ENCODE measurements at places on chromosomes 6 and 20. TPM values are rescaled to one million over a fixed set of nuclear protein-coding genes. Genes with fewer than 3 reads are reported as not detected.

ABHD16B gene
- not detected for total RNA-seq

ZNF334 gene
- 1.3 TPM for total RNA-seq

TUBB2B gene
- 2.4 TPM for total RNA-seq

SEMG1 gene
- not detected for total RNA-seq

VSX1 gene
- total RNA-seq, result not detected

STMND1 gene
- not detected for total RNA-seq

DNA sequence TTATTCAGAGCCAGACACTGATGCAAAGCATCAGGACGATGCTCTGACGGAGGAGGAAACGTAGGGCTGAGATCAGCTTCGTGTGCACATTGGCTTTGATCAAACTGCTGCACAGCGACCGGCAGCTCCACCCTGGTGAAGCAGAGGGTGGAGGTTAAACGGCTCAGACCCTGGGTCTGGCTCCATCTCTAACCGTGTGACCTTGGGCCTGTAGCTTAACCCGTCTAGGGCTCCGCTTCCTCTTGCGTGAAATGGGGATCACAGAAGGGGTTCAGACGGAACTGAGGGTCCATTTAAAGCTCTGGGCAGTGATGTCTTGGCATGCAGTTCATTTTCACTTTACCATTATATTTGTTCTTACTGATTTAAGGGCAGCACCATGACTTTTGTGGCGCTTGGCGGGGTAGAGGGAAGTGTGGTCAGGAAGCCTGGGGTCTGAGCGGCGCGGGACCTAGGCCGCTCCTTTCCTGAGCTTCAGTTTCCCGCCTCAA is 644 bp downstream of the RBL1 start:
- peak overlapping the region; percentile 72 for H3K4me3 ChIP-seq
- DNase-seq, result no peak
- peak overlapping the region; percentile 75 for H3K27ac ChIP-seq

DNA sequence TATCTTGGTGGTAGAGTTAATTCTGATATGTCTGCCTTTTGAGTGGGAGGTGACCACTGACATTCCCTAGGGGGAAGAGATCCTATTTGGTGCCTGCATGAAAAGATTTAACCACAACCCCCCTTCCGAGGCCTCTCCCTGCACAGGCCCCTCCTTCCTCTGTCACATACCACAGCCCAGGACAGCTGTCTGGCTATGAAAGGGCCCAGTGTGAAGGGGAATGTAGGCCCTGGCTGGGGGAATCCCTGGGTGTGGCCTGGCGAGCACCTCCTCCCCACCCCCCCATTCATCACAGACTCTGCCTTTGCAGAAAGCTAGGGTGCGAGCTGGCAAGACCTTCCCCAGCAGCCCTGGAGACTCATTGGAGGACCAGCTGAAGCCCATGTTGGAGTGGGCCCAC is 27.4 kb upstream of the MAPRE1 start:
- H3K27me3 ChIP-seq, result no peaks in the 10 kb centered on the region
- DNase-seq, result no peak
- H3K36me3 ChIP-seq, result no peaks in the 10 kb centered on the region

GRCh38 chr6:15994814-15995459 is 133.9 kb upstream of the MYLIP start:
- no peaks in the 10 kb centered on the region for H3K27me3 ChIP-seq
- H3K4me1 ChIP-seq, result peaks cover 5% of the 10 kb centered on the region
- no peak overlapping the region for H3K4me3 ChIP-seq
- no peak for DNase-seq

GRCh38 chr20:836190-836589 is 2.7 kb downstream of the FAM110A start:
- no peaks in the 10 kb centered on the region for H3K27me3 ChIP-seq
- H3K36me3 ChIP-seq, result no peaks in the 10 kb centered on the region
- H3K27ac ChIP-seq, result peak overlapping the region; percentile 15
- no peak for DNase-seq
- H3K4me3 ChIP-seq, result no peak overlapping the region

GRCh38 chr6:35190306-35190705 is 23.4 kb upstream of the SCUBE3 start:
- no peaks in the 10 kb centered on the region for H3K27me3 ChIP-seq
- no peak overlapping the region for H3K27ac ChIP-seq
- H3K4me1 ChIP-seq, result no peaks in the 10 kb centered on the region
- H3K4me3 ChIP-seq, result no peak overlapping the region
- H3K36me3 ChIP-seq, result no peaks in the 10 kb centered on the region
- DNase-seq, result no peak

GRCh38 chr6:63289269-63289872 is 30.4 kb downstream of the LGSN start:
- no peak for DNase-seq
- H3K27ac ChIP-seq, result no peak overlapping the region
- H3K4me1 ChIP-seq, result no peaks in the 10 kb centered on the region

DNA sequence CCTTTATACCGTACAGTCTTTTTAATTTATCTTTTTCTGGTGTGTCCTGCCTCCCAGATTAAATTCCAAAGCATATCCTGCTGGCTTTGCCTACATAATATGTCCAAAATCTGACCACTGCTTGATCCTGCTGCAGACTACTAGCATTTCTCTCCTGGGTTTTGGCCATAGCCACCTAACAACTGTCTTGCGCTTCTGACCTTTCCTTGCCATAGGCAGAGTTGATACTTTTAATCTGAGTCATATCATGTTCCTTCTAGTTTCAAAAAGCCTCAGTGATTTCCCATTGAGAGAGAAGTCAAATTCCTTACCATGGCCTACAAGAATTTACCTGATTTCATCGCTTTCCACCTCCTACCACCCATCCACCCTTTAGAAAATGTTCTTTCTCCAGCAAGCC is 104.8 kb downstream of the BCKDHB start:
- H3K4me3 ChIP-seq, result no peak overlapping the region
- DNase-seq, result no peak
- H3K4me1 ChIP-seq, result no peaks in the 10 kb centered on the region
- no peaks in the 10 kb centered on the region for H3K36me3 ChIP-seq
- H3K27ac ChIP-seq, result no peak overlapping the region
- H3K27me3 ChIP-seq, result no peaks in the 10 kb centered on the region

- no peaks in the 10 kb centered on the region for H3K36me3 ChIP-seq
- no peaks in the 10 kb centered on the region for H3K4me1 ChIP-seq
- H3K4me3 ChIP-seq, result no peak overlapping the region
- no peak overlapping the region for H3K27ac ChIP-seq
- no peaks in the 10 kb centered on the region for H3K27me3 ChIP-seq
Measured at GRCh38 chr6:164142322-164142721, 727.8 kb downstream of the QKI start.

DNA sequence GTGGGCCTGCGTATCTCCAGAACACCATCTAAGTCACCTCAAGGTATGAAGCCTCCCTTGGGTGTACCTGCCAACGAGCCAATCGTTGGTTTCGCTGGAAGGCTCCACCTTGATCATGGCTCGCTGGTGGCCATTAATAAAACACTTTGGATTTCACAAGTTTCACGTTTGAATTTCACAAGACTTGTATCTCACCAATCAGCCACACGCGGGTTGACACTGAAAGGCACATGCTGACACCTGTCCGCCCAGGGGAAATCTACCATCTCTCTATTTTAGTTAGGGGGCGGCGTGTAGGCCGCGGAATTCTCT is 586 bp upstream of the HMGA1 start:
- peaks cover 25% of the 10 kb centered on the region for H3K4me1 ChIP-seq
- no peaks in the 10 kb centered on the region for H3K36me3 ChIP-seq
- H3K4me3 ChIP-seq, result peak overlapping the region; percentile 83
- peak overlapping the region; percentile 95 for H3K27ac ChIP-seq
- DNase-seq, result no peak

DNA sequence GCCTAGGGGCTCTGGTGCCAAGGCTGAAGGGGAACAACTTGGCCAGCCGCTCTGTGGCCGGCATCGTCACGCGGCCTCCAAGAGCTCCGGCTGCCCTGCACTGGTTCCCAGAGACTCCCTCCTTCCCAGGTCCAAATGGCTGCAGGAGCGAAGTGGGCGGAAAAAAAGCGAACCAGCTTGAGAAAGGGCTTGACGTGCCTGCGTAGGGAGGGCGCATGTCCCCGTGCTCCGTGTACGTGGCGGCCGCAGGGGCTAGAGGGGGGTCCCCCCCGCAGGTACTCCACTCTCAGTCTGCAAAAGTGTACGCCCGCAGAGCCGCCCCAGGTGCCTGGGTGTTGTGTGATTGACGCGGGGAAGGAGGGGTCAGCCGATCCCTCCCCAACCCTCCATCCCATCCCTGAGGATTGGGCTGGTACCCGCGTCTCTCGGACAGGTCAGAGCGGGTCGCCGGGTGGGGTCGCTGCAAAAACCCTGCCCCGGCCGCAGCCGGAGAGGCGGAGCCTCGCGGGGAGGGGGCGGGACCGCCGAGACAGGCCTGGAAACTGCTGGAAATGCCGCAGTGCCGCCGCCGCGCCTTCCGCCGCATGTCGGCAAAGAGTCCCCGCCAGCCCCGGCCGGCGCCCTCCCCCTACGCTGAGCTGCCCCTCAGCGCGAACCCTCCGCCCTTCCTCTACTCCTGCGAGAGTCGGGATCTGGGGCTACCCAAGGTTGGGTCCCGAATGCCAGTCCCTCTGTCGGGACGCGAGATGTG is 814 bp upstream of the HSP90AB1 start:
- H3K27me3 ChIP-seq, result no peaks in the 10 kb centered on the region
- peak; percentile 88 for DNase-seq
- peaks cover 35% of the 10 kb centered on the region for H3K4me1 ChIP-seq
- H3K4me3 ChIP-seq, result peak overlapping the region; percentile 92

DNA sequence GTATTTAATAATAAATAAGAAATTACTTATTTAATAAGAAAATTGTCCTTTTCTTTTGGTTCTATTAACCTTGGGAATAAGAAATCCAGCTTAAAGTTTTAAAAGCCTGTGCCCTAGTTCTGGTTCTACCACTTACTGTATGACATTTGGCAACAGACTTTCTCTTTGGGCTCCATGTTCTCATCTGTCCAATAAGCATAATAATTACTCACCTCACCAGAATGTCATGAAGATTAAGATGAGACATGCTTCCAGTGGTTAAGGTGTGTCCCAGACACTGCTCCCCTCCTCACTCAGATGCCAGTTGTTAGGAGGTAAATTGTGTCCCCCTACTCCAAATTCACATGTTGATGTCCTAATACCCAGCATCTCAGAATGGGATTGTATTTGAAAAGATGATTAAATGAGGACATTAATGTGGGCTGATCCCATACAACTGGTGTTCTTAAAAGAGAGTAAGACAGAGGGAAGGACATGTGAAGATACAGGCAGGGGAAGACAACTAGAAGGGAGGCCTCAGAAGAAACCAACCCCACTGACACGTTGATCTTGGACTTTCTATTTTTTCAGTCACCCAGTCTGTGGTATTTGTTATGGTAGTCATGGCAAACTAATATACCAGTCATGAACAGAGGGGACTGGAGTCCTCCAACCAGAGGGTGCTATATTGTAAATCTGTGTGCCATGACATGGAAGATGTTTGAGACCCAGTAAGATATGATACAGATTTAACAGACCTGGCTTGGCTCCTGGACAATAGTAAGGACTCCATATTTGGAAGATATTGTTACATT is 6.4 kb upstream of the MICAL1 start:
- H3K4me1 ChIP-seq, result no peaks in the 10 kb centered on the region
- H3K27me3 ChIP-seq, result no peaks in the 10 kb centered on the region
- no peak overlapping the region for H3K27ac ChIP-seq

DNA sequence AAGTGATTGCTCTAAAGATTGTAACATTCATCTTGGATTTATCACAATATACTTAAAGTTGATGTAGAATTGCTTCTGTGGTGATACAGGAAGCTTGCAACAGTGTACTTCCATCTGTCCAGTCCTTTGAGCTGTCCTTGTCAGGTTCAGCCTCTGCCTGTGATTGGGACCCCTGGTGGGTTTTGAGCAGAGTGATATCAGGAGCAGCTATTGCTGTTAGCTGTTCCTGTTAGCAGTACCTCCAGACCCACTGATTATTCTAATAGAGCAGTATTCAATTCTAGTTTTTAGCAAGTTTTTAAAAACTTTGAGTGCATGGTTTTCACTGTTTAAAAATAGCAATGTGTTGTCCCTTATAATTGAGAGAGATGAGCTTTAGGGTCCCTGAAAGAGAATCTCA is 48.8 kb downstream of the TULP4 start:
- no peaks in the 10 kb centered on the region for H3K4me1 ChIP-seq
- no peak overlapping the region for H3K4me3 ChIP-seq
- no peak for DNase-seq
- no peaks in the 10 kb centered on the region for H3K27me3 ChIP-seq
- H3K36me3 ChIP-seq, result no peaks in the 10 kb centered on the region
- no peak overlapping the region for H3K27ac ChIP-seq

DNA sequence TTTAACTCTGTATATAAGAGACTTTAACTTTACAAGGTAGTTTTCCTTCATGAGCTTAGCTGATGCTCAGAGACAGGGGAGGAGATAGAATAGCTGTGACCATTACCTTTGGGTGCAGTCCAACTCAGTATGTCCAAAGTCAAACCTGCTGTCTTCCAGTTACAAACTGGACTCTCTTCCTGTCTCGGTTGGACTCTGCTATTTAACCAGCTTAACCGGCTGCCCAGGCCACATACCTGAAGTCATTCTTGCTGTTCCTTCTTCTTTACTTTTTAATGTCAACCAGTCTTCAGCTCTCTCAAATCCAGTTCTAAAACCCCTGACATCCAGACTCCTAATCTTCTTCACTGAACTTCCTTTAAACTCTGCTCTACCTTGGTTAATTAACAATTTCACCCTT is 138.3 kb upstream of the TSHZ2 start:
- H3K36me3 ChIP-seq, result no peaks in the 10 kb centered on the region
- no peaks in the 10 kb centered on the region for H3K27me3 ChIP-seq
- no peak overlapping the region for H3K4me3 ChIP-seq
- no peak for DNase-seq
- H3K4me1 ChIP-seq, result no peaks in the 10 kb centered on the region

- peak overlapping the region; percentile 87 for H3K27ac ChIP-seq
- no peaks in the 10 kb centered on the region for H3K4me1 ChIP-seq
- DNase-seq, result peak; percentile 98
- H3K36me3 ChIP-seq, result no peaks in the 10 kb centered on the region
- H3K27me3 ChIP-seq, result no peaks in the 10 kb centered on the region
- no peak overlapping the region for H3K4me3 ChIP-seq
Measured at GRCh38 chr6:4358414-4359107, 223.2 kb upstream of the ECI2 start.

DNA sequence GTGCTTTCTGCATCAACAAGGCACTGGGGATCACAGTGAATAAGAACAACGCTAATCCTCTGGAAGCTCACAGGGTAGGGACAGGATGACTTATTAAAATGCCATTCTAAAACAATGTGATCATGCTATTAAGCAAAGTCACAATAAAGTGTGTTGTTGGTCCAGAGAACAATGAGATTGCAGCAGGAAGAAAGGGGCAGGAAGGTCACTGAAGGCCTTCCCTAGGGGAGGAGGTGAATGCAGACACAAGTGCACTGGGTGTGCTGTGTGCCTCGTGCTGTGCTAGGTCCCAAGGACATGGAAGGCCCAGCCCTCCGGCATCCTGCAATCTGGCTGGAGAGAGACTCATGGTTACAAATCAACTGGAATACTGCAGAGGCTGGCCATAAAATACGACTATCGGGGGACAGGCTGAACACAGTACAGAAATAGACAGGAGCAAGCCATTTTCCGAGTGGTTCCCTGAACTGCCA is 55.7 kb downstream of the LYRM4 start:
- H3K4me3 ChIP-seq, result no peak overlapping the region
- no peak for DNase-seq
- H3K4me1 ChIP-seq, result peaks cover 72% of the 10 kb centered on the region
- peak overlapping the region; percentile 86 for H3K27ac ChIP-seq
